Fibroblast of skin of left quadriceps (primary cell): ENCODE measurements at places on chromosomes 2 and 18.

DNA sequence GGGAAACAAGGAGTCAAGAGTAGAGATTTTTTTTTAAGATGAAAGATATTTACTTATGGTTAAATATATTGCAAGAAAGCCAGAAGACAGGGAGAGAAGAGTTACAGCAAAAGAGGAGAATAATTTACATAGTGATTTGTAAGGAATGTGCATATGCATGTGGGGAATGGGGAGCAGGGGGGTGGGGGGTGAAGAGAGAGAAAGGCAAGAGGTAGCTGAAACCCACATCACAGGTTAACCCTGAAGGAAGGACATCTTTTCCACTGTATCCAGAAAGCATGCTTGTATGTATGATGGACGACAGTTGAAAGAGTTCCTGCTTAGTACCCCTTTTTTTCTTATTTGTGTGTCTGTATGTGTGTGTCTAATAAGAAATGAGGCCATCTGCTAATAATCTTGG, 371.9 kb downstream of the RAD51AP2 start:
- DNase-seq = no peak

DNA sequence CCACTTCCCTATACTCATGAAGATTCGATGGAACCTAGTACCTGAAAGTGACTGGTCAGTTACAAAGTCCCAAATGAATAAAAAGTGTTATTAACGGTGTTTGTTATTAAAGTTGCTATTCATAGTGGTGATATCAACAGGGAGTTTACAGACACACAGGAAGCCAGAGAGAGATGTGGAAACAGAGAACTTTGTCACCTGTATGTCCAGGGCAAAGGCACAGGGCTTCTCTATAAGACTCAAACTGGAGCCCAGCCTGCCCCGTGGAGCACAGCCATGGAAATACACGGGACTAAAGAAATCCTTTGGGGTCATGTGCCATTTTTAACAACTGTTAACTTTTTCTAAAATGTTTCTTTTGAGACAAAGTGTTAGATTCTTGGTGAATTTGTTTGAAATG, 68.5 kb downstream of the KLF7 start:
- no peak for DNase-seq

DNA sequence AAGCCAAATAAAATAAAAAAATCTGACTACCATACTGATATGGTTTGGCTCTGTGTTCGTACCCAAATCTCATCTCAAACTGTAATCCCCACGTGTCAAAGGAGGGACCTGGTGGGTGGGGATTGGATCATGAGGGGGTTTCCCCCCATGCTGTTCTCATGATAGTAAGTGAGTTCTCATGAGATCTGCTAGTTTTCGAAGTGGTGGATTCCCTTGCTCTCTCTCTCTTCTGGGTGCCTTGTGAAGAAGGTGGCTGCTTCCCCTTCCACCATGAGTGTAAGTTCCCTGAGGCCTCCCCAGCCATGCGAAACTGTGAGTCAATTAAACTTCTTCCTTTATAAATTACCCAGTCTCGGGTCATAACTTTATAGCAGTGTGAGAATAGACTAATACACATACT, 123.8 kb upstream of the WDSUB1 start:
- DNase-seq = no peak

DNA sequence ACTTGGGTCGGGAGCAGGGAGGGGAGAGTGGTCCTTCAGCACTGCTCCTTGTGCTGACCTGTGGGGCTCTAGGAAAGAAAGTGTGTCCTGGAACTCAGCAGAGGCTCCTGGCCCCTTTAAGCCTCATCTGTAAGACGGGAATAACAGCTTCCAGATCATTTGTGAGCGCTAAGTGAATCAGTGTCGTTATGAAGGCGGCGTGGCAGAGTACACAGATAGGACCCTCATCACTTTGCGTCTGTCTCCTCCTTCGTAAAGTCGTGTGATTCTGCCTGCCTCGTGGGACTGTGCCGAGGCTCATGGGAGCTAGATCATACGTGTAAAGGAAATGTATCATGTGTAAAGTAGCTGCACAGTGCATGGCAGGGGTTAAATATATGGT, 18.6 kb downstream of the COLEC11 start:
- no peak for DNase-seq

- no peak for DNase-seq
Observed at GRCh38 chr2:141957827-141958450, 172.9 kb downstream of the LRP1B start.

- DNase-seq = no peak
Observed at GRCh38 chr2:105858868-105859693, 114.4 kb downstream of the NCK2 start.

DNA sequence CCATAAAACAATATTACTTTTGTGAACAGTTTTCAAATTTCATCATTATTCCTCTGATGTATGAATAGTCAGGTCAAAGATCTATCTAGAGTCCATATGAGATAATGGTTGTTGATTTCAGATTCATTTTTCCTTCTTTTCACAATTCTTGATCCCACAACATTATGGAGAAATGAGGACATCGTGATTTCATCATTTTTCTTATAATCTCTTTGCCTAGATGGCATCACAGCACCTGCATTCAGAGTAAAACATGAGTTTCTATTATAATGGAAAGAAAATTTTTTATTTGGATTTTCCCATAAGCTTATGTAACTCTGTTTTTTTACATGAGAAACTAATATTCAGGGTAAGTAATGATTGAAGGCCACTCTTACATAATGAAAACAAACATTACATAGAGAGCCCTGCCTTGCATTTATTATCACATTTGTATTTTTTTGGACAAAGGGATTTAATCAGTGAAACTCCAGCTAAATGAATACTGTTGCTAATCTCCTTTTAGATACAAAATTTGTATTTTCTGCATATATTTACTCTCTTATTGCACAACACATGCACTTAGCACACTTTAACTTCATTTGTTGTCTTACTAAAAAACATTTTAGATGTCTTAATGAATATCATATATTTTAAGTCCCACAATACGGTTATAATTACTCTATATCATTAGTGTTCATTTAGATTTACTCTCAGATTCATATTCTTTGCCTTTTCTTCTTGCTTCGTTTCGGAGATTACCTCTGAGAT, 188.4 kb upstream of the KYNU start:
- DNase-seq = no peak

- DNase-seq = peak; percentile 95
Observed at GRCh38 chr2:241965931-241966412, 96.4 kb downstream of the RTP5 start.

DNA sequence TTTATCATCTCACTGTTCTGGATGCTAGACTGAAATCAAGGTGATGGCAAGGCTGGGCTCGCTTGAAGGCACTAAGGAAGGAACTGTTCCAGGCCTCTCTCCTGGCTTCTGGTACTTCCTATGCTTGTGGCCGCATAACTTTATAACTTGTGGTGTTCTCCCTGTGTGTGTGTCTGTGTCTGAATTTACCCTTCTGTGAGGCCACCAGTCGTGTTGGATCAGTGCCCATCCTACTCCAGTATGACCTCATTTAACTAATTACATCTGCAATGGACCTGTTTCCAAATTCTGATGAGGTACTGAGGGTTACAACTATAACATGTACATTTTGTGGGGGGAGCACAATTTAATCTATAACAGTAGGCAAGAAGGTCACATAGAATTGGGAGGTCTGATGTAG, 41.6 kb downstream of the LYPD6B start:
- no peak for DNase-seq

DNA sequence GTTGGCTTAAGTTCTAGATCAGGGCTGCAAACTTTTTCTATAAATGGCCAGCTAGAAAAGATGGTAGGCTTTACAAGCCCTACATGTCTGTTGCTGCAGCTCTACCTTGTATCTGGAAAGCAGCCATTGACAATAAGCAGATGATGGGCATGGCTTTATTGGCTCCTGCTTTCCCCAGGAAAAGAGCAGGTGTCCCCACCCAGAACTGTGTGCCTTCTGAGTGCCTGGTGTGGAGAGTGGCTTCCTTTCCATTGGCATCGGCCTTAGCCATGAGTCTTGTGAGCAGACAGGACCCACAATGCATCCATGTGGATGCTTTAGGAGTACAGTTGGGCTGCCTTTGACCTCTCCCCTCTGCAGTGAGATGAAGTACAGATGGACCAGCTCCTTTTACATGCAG, 120.2 kb downstream of the CD8B2 start:
- no peak for DNase-seq

DNA sequence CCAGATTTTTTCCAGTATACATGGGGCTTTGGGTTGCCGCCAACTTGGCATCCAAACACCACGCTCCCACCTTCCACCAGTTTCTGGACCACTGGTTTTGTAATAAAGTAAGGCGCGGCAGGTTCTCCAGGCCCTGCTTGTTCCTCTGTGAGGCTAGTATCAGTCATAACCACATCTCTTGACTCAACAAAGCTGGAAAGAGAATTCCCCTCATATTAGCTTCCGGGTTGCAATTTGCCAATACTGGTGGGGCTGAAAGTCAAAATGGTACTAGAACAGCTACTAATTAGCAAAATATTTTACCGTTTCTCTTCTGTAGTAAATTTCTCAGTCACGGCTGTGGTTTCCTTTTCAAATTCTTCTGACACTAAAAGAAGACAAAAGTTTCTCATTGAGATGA, 25.0 kb downstream of the TTN start:
- no peak for DNase-seq

GRCh38 chr2:193783681-193784080, 1588.9 kb upstream of the TMEFF2 start:
- DNase-seq = no peak

DNA sequence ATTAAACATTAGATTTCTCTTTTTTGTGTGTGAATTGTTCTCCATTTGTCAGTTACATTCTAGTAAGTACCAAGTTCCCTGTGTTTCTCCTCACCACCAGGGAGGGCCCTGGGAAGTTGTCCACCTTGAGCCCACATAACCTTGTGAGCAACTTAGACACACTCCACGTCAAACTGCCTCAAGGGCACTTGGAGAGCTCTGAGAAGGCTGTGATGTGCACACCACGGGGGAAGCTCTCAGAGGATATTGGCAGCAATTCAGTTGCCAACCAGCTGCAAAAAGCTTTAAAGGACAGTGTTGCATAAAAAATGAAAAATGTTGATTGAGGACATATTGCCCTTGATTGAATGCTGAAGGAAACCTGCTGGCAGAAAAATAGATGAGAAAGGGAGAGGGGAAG, 743.6 kb downstream of the RNF144A start:
- DNase-seq = no peak
